Stimulated activated CD4-positive, alpha-beta T cell treated with anti-CD3 and anti-CD28 coated beads, TNF-alpha, amount 100 ng/mL, for 24 hours (primary cell): ENCODE measurements at places on chromosomes 12 and 14.

- no peak for DNase-seq
Observed at GRCh38 chr14:22337521-22337920, 251.5 kb downstream of the DAD1 start.

DNA sequence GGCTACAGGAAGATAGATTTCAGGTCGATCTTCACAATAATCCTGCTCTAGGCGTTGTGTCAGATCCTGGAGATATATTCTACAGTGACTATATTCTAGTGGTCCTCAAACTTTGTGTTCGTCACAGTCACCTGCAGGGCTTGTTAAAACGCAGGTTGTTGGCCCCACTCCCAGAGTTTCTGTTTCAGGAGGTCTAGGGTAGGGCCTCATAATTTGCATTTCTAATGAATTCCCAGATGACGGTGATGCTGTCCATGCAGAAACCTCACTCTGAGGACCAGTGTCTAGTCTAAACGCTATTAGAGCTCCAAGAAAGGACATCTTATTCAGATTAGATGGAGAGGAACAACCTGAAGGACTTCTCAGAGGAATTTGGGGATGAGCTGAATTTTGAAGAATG, 13.2 kb upstream of the SLC6A13 start:
- DNase-seq: no peak

GRCh38 chr12:129393357-129393937, 510.4 kb downstream of the TMEM132D start:
- no peak for DNase-seq

GRCh38 chr14:54767450-54767849, 135.2 kb downstream of the GCH1 start:
- DNase-seq: no peak

GRCh38 chr12:116863275-116863767, 17.9 kb downstream of the HRK start:
- DNase-seq: no peak

DNA sequence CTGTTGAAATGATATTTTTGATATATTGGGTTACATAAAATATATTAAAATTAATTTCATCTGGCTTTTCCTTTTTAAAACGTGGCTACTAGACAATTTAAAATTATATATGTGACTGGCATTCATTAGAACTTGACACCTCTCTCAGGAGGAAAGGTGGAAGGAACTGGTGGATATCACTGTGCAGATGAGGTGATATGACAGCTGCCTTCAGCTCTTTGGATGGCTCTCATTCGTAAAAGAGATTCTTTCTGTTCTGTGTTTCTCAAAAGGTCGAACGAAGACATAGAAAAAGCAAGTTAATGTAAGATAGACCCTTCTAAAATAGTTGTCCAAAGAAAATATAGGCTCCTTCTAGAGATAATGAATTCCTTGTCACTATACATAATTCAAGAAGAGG, 36.6 kb downstream of the CRADD start:
- DNase-seq: no peak

DNA sequence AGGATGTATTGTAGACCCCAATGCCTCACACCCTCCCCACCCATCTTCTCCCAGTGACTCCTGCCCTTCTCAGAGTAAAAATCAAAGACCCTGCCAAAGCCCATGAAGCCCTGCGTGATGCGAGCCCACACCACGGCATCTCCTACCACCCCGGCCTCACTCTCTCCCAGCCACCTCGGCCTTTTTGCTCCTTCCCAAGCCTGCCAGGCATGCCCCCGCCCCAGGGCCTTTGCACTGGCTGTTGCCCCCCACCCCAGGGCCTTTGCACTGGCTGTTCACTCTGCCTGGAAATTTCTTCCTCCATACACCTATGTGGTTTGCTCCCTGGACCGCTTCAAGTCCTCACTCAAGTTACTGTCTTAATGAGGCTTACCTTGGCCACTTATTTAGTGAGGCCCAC, 5.0 kb upstream of the CHGA start:
- no peak for DNase-seq

- no peak for DNase-seq
Observed at GRCh38 chr14:89616852-89617341, 199.9 kb upstream of the FOXN3 start.

DNA sequence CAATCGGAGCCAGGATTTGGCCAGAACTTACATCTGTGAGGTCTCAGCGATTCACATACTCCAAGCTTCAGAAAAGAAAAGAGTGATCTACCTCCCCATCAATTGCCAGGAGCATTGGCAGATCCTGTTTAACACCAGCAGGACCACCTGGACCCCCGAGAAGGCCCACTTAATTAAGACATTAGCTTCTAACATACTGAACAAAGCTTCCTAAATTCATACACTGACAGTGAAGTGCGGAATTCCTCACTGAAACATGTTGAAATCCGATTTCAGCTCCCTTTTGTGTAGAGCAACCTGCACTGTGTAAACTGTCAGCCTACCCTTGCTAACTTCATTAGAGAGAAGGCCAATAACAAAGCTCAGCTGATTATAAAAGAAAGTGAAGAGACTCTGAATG, 274.0 kb downstream of the NOVA1 start:
- no peak for DNase-seq

DNA sequence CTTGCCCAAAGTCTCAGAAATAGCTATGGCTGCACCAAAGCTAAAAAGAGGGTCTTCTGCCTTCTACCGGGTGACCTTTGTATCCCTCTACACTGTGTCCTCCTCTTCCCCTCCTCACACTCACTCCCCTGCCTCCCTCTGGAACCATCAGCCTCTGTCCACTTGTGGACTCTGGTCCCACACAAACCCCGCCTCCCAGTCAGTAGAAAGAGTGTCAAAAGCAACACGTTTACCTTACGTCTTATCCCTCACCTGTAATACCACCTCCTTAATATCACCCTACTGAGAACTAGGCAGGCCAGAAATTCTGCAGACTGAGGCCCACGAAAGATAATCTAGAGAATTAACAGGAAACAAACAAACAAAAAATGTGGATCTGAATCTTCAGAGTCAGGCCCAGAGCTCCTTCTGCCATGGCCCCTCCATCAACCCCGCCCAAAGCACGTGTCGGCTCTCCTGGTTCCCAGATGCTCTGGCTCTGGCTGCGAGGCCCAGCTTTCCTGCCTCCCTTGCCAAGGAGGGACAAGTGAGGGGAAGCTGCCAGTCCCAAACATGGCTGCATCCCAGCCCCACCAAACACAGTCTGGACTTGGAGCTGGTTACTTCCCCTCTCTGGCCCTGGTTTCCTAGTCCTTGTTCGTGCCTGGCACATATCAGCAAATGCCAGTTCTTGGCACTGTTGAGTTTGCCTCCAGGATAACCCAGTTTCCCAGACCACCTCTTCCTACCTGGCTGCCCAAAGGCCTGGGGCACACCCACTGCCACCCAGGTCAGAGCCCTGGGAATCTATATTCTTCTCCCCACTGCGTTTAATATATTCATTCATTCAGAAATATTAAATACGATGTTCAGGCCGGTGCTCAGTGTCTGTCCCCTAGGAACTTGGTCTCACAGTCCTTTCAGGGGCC, 2.7 kb downstream of the ACTN1 start:
- DNase-seq: no peak

DNA sequence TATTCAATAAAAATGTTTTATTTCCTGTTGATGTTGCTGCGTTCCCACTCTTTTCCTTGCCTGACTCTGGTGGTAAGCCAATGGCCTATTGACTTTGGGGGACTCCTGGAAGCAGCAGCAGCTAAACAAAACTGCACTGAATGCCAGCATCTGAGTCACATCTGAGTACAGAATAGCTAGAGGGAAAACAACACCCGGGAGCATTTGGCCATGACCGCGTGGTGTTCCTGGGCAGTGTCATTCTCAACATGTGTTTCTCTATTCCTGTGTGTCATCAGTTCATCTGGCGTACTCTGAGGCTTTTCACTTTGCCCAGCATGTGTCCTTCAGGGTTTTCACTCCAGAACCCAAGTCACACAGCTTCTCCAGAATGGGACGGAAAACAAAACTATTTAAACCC, 238.8 kb downstream of the PAWR start:
- DNase-seq: no peak

- no peak for DNase-seq
Observed at GRCh38 chr14:64614805-64615391, 65.1 kb downstream of the PPP1R36 start.

DNA sequence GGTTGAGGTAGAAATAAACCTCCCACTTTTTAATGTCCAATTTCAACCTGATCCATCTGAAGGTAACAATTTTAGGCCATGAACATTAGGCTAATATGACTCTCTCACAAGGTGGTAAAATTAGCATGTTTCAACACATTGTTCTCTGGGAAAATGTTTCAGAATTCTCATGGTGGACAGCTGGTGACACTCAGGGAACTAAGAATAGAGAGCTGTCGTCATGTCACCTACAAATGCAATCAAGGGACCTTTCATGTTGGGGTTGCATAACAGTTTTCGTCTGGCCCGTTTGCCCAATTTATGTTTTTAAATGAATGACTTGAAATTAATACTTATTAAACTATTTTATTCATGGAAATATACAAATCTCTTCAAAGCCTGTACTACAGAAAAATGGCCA, 180.7 kb upstream of the PRICKLE1 start:
- no peak for DNase-seq

DNA sequence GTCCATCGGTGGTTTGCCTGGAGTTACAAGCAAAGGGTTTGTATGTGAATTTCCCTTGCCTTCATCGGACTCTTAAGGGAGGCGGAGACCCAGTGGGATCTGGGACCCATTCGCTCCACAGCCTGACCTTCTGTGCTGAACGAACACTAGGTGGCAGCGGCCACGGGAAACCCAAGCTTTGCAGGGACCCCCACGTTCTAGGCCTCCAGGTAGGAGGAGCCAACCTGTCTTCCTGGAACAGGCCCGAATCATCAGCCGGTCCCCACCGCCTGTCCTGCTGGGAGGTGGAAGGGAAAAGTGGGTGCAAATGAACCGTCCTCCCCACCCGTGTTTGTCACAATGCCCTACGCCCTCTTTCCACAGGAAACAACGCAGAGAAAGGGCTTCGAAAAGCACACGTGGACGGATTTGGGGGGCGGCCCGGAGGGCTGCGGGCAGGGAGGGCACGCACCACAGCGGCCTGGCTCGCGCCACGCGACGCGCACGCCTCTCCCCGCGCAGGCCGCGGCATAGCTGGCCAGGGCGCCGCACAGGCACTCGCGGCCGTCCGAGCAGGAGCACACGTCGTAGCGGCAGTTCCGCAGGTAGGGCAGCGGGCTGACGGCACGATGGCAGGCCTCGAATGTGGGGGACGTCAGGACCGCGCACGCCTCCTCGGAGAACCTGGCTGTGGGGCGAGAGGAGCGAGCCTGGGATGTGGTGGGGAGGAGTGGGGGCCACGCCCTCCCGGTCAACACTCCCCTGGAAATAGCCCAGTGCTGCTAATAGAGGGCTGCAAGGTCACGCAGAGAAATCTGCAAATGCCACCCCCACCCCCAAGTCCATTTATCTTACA, 67.8 kb downstream of the VWF start:
- peak; percentile 18 for DNase-seq

DNA sequence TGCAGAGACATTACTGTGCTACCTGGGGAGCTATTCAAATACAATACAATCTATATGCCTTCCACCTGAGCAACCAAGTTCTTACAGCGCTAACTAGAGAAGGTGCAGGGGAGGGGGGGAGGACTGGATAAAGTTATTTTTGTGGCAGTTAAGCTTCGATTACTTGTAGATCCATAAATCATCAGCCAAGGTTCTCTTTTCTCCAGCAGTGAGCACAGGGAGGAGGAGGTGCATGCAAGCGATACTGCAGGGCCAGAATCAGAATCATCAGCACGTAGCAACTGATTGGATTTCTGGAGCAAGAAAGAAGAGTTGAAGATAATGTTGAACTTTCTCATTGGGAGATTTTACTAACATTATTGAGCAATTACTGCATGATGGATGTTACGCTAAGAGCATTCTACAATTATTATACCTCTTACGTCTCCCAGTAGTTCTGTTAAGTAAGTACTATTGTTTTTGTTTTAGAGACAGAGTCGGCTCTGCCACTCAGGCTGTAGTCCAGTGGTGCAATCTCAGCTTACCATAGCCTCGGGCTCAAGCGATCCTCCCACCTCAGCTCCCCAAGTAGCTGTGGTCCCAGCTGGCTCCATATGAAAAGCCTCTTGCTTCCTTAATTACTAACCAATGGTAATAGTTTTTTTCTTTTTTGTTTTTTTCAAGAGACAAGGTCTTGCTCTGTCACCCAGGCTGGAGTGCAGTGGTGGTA, 74.6 kb upstream of the EEA1 start:
- no peak for DNase-seq

- DNase-seq: no peak
Observed at GRCh38 chr14:73238424-73238852, 1.1 kb downstream of the PAPLN start.

DNA sequence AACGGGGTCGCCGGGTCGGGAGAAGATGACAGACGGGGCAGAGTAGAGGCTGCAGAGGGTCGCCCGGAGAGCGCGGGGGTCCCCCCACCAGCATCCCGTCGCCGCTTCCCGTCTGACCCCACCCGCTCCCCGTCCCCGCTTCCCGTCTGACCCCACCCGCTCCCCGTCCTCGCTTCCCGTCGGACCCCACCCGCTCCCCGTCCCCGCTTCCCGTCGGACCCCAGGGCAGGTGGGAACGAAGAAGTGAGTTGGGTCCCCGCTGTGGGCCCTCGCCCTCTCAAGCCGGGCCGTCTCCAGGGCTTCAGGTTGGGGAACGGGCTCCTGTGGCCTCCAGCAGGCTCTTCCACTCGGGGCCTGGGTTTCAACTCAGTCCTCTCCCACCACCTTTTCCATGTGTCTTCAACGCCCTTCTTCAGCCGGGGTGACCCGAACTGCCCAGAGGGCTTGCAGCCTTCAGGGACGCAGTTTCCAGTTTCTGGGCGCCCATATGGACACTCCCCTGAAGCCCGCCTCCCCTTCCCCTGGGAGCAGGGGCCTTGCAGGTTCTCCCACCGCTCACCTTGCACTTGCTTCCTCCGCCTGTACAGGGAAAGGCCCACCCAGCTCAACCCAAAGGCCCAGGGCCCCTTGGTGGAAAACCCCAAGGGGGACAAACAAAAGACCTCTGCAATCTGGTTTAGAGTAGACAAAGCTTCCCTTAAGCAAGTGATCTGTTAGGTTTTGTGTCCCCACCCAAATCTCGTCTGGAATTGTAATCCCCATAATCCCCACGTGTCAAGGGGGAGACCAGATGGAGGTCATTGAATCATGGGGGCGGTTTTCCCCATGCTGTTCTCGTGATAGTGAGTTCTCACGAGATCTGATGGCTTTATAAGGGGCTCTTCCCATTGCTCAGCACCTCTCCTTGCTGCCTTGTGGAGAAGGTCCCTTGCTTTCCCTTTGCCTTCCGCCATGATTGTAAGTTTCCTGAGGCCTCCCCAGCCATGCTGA, 66.5 kb downstream of the TNFAIP2 start:
- no peak for DNase-seq

DNA sequence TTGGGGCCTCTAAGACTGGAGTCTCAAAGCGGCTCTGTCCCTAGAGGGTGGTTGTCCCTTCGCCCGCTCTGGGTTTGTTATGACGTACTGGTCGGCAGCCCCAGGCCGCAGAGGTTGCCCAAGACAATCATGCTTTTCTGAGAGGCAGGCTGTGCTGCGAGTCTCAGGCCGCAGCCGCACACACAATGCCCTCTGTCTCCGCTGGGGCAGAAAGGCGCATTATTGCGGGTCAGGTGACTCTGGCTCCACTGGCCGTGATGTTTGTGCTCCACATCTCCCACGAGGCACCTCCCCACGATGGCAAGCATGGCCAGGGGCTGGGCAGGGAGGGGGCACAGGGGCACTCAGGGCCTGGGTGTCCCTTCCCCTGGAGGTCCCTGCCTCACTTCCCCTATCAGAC, 21.0 kb upstream of the PLEKHG3 start:
- DNase-seq: no peak
